ENCODE measurements at places on chromosomes 2 and 18. TPM values are rescaled to one million over a fixed set of nuclear protein-coding genes. Genes with fewer than 3 reads are reported as not detected.

CMPK2 gene
- 1.1 TPM for total RNA-seq

KCNE4 gene
- total RNA-seq = not detected

PROM2 gene
- 0.46 TPM for total RNA-seq

ANKRD44 gene
- total RNA-seq = 142 TPM

SERPINB3 gene
- not detected for total RNA-seq

RGPD4 gene
- 0.64 TPM for total RNA-seq

ANKRD30BL gene
- total RNA-seq = not detected

LIMS3 gene
- 0.91 TPM for total RNA-seq

SIX3 gene
- not detected for total RNA-seq

DNA sequence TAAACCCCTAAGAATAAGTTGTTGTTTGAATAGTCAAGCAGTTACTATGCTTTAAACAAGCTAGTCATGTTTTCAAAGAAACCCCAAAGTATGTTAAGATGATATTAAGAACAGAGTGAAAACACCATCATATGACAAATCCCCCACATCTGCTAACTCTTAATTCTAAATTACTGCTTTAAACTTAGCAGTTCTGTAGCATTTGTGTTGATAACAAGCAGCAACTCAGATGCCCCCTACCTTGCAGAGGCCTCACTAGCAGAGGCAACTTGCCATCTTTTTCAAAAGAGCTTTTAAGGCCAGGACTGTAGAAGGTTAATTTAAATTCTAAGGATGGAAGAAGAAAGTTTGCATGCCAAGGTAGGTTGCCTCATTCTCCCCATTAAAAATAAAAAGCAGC, 376.2 kb downstream of the SETBP1 start:
- H3K4me1 ChIP-seq = no peaks in the 10 kb centered on the region
- H3K4me3 ChIP-seq = no peak overlapping the region
- DNase-seq = no peak

GRCh38 chr18:44715245-44715644, 34.6 kb downstream of the SETBP1 start:
- H3K27me3 ChIP-seq = no peaks in the 10 kb centered on the region
- H3K4me3 ChIP-seq = no peak overlapping the region
- no peak overlapping the region for H3K27ac ChIP-seq
- H3K36me3 ChIP-seq = no peaks in the 10 kb centered on the region

- no peak for DNase-seq
- no peaks in the 10 kb centered on the region for H3K4me1 ChIP-seq
- no peak overlapping the region for H3K27ac ChIP-seq
- H3K27me3 ChIP-seq = no peaks in the 10 kb centered on the region
- peaks cover 8% of the 10 kb centered on the region for H3K36me3 ChIP-seq
Observed at GRCh38 chr2:224469374-224469964, 67.6 kb upstream of the FAM124B start.

- no peaks in the 10 kb centered on the region for H3K27me3 ChIP-seq
- peaks cover 88% of the 10 kb centered on the region for H3K4me1 ChIP-seq
- H3K4me3 ChIP-seq = no peak overlapping the region
- H3K27ac ChIP-seq = no peak overlapping the region
- no peak for DNase-seq
- H3K36me3 ChIP-seq = no peaks in the 10 kb centered on the region
Observed at GRCh38 chr2:172456002-172456401, 28.6 kb downstream of the ITGA6 start.

GRCh38 chr2:241724975-241725870, 9.2 kb upstream of the D2HGDH start:
- H3K27ac ChIP-seq = no peak overlapping the region
- no peak overlapping the region for H3K4me3 ChIP-seq
- DNase-seq = no peak
- no peaks in the 10 kb centered on the region for H3K4me1 ChIP-seq
- H3K27me3 ChIP-seq = no peaks in the 10 kb centered on the region
- H3K36me3 ChIP-seq = peaks cover 2% of the 10 kb centered on the region

DNA sequence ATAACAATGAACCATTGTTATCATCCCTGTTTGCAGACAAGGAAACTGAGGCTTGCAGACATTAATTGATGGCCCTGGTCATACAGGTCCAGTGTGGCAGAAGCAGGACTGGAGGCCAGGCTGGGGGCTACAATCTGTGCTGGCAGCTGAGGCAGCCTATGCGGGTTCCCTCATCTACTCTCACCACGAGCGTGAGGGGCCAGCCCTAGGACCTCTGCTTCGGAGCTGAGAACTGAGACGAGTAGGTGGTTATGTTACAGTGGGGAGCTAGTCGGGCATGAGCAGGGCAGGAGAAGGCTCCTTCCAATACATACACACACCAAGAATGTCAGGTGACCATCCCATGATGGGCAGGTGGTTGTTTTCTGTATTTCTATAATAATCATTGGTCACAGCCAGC, 82.2 kb upstream of the ASB18 start:
- no peaks in the 10 kb centered on the region for H3K4me1 ChIP-seq
- no peaks in the 10 kb centered on the region for H3K27me3 ChIP-seq
- DNase-seq = no peak
- H3K36me3 ChIP-seq = no peaks in the 10 kb centered on the region
- H3K4me3 ChIP-seq = no peak overlapping the region

DNA sequence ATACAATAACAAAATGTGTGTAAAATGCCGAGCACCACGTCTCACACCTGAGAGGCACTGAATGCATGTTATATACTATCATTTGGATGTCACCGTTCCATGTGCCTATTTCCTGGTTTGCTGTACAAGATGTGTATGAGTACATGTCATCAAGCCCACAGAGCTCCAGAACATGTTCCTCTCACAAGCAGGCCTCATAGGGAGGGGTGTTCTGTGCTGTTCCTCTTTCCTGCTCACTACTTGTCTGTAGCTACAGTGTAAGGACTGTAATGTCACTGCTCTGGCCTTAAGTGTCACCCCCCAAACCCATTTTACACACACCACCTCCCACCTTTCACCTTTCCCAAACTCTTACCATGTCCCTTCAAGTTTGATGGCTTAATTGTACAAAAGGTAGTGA, 1.8 kb downstream of the AFF3 start:
- H3K36me3 ChIP-seq = no peaks in the 10 kb centered on the region
- no peaks in the 10 kb centered on the region for H3K27me3 ChIP-seq

DNA sequence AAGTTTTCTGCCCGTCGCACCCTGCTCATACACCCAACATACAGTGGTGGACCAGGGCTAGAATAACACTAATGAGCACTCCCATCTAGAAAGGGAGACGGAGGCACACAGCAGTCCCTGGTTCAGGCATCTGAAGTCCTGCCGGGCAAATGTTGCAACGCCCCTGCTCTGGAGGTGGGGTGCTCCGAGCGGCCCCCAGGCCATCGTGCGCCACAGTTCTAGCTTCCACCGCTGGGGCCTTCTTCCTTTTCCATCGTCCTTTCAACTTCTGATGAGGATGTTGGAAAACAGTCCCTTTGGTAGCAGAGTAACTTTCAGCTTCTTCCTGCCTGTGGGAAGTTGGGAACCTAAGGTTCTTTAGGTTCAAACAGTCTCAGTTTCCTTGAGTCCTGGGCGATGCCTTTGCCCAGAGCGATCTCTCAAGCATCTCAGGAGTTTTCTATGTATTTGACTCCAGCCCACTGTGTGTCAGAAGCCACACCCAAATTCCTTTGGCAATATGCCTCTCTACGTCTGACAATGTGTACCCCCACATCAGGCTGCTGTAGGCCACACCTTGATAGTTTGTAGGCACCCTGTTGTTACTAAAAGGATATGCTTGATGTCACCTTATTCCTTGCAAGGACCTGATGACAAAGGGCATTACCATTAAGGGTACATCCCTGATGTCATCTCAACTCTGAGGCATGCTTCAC, 258.8 kb downstream of the GLI2 start:
- H3K4me1 ChIP-seq = no peaks in the 10 kb centered on the region
- H3K36me3 ChIP-seq = no peaks in the 10 kb centered on the region
- no peak overlapping the region for H3K27ac ChIP-seq
- no peak overlapping the region for H3K4me3 ChIP-seq

- no peaks in the 10 kb centered on the region for H3K4me1 ChIP-seq
- no peaks in the 10 kb centered on the region for H3K27me3 ChIP-seq
- H3K4me3 ChIP-seq = no peak overlapping the region
- no peaks in the 10 kb centered on the region for H3K36me3 ChIP-seq
Observed at GRCh38 chr2:180614776-180615175, 365.6 kb upstream of the UBE2E3 start.

- no peak for DNase-seq
- H3K36me3 ChIP-seq = peaks cover 6% of the 10 kb centered on the region
- H3K4me3 ChIP-seq = no peak overlapping the region
- no peaks in the 10 kb centered on the region for H3K27me3 ChIP-seq
Observed at GRCh38 chr2:233386382-233387041, 32.2 kb downstream of the DGKD start.

DNA sequence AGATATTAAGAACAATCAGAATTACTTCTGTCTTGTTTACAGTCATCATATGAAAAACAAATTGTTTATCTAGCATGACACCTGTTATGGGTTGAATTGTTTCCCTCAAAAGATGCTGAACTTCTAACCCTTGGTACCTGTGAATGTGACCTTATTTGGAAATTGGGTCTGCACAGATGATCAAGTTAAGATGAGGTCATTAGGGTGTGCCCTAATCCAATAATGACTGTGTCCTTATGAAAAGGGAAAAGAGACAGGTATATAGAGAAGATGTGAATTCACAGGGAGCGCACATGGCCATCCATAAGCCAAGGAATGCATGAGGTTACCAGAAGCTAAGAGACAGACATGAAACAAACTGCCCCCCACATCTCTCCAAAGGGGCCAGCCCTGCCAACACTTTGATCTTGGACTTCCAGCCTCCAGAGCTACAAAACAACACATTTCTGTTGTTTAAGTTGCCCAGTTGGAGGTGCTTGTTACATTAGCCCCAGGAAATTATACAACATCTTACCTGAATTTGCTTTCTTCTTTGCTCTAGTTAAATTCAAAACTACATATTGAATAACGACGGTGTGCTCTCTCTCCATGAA, 2.3 kb upstream of the HPCAL1 start:
- H3K36me3 ChIP-seq = no peaks in the 10 kb centered on the region
- H3K4me3 ChIP-seq = no peak overlapping the region
- H3K27ac ChIP-seq = no peak overlapping the region
- H3K4me1 ChIP-seq = peaks cover 44% of the 10 kb centered on the region
- no peak for DNase-seq

GRCh38 chr2:108835040-108835439, 48.5 kb downstream of the CCDC138 start:
- no peak for DNase-seq
- no peak overlapping the region for H3K27ac ChIP-seq
- no peaks in the 10 kb centered on the region for H3K27me3 ChIP-seq
- H3K36me3 ChIP-seq = no peaks in the 10 kb centered on the region

DNA sequence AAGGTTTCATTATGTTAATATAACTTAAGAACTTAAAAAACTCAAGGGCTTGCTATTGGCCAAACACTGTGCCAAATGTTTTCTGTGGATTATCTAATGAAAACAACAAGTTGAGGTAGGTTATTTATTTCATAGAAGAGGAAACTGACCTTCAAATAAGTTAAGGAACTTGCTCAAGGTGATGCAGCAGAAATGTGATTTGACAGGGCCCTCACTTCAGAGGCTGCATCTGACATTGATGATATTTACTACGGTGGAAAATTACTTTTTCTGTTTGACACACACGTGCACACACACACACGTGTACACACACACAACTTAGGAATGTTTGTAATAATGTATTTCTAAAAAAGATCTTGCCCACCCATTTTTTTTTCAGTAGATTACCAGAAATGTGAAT, 137.2 kb upstream of the CXCR4 start:
- no peak overlapping the region for H3K4me3 ChIP-seq
- no peaks in the 10 kb centered on the region for H3K27me3 ChIP-seq
- H3K4me1 ChIP-seq = peaks cover 10% of the 10 kb centered on the region
- no peak for DNase-seq
- H3K27ac ChIP-seq = no peak overlapping the region
- no peaks in the 10 kb centered on the region for H3K36me3 ChIP-seq

DNA sequence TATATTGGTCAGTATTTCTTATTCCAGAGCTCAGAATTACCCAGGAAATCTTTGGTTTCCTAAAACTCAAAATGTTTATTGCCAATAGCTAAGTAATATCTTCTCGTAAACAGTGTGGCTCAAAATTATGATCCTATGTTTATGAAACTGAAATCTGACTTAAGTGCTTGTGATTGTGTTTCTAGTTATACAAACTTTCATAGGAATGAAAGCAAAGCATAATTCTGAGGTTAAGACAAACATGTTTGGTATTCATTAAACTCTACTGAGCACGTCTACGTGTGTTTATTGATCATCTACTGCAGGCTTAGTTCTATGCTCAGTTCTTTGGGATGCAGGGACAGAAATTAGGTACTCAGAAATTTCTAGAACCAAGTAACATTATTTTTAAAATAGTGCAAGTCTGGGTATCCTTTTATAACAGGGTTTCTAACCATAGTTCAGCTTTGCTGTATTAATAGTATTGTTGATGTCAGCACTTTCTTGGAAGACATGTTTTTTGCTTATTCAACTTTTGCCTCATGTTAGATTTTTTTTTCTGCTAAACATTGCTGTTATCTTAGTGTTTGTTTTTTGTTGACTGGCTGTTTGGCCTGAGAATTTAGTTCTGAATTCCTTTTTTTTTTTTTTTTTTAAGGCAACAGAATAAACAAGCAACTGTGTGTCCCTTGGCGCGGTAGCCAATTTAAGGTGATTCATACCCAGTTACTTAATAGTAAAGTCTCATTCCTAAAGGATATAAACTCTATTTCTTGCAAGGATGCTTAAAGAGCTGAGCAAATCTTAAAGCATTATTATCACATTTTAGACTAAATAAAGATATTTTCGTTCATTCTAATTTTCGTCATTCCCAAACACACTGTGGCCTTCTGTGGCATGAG, 31.3 kb downstream of the PTPRM start:
- no peak overlapping the region for H3K27ac ChIP-seq
- no peaks in the 10 kb centered on the region for H3K27me3 ChIP-seq
- H3K4me1 ChIP-seq = no peaks in the 10 kb centered on the region
- no peak for DNase-seq
- no peak overlapping the region for H3K4me3 ChIP-seq

DNA sequence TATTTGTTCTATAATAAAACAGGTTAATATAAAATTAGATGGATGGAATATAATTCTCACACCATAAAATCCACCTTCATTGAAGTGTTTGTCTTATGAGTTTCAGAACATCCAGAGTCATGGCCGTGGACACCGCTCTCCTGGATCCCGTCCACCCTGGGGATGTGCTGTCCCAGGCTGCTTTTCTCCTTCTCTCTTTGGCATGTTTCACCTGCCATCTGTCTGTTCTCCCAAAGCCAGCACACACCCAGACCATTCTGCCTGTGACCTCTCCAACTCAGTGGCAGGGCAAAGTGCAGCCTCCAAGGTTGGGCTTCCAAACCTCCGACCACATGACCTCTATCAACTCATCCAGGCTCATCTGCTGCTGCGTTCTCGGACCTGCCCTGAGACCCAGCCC, 104.7 kb downstream of the MYT1L start:
- H3K4me1 ChIP-seq = no peaks in the 10 kb centered on the region
- H3K4me3 ChIP-seq = no peak overlapping the region
- no peaks in the 10 kb centered on the region for H3K36me3 ChIP-seq
- H3K27ac ChIP-seq = no peak overlapping the region

Measured in CD8-positive, alpha-beta memory T cell (primary cell).